Activated CD4-positive, alpha-beta memory T cell treated with anti-CD3 and anti-CD28 coated beads, Interleukin-2, amount 10 ng/mL, durations not matched to agents 7 days and 5 days (primary cell): ENCODE measurements at places on chromosomes 5 and 9. TPM values are rescaled to one million over a fixed set of nuclear protein-coding genes. Genes with fewer than 3 reads are reported as not detected.

The CDKN2B-AS1 gene
- 2.6 TPM for total RNA-seq

The MEIKIN gene
- total RNA-seq, result 2.2 TPM

GRCh38 chr5:1187234-1187949, 14.0 kb upstream of the SLC6A19 start:
- H3K27me3 ChIP-seq, result peaks cover 2% of the 10 kb centered on the region
- no peaks in the 10 kb centered on the region for H3K36me3 ChIP-seq
- no peak overlapping the region for H3K4me3 ChIP-seq
- no peak overlapping the region for H3K27ac ChIP-seq
- no peak for DNase-seq

DNA sequence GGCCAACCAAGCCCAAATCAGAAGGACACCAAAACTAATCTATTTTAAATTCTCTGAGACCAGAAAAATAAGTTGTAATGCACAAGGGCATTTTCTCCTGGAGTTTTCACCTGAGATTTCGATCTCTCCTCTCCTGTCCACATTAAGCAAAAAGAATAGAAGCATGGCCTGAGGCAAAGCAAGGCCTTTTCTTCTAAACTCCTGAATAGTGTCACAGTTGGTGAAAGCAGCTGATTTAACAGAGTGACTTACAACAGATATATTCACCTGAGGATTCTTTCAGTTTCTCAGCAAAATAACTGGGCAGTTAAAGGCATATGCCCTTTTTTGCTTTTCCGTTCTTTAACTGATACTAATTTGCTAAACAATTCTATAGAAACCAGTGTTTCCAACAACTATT, 547.7 kb downstream of the EFNA5 start:
- H3K4me1 ChIP-seq, result no peaks in the 10 kb centered on the region
- no peaks in the 10 kb centered on the region for H3K36me3 ChIP-seq
- no peak for DNase-seq
- H3K27me3 ChIP-seq, result no peaks in the 10 kb centered on the region

The GFI1B gene
- not detected for total RNA-seq

DNA sequence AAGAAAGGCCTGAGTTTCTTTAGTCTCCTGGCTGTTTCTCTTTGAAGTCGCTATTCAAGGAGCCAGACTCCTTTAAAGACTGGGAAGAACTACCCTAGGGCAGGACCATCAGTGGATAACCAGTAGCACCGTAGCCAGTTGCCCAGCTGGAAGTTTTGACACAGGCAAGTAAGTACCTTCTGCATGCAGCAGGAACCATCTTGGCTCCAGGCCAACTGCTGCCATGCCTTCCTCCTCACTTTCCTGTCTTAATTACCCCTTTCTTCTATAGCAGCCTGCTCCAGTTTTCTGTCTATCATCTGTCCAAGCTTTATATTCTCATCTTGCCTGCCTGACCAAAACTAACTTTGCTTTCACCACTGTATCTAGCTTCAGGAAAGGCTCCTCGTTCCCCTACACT, 149.7 kb upstream of the SV2C start:
- H3K27ac ChIP-seq, result no peak overlapping the region
- H3K27me3 ChIP-seq, result peaks cover 18% of the 10 kb centered on the region
- no peak overlapping the region for H3K4me3 ChIP-seq
- no peak for DNase-seq

- H3K36me3 ChIP-seq, result peaks cover 88% of the 10 kb centered on the region
- no peak overlapping the region for H3K4me3 ChIP-seq
- no peak for DNase-seq
- H3K27me3 ChIP-seq, result no peaks in the 10 kb centered on the region
These were observed 33.6 kb downstream of the RAB14 start for GRCh38 chr9:121168052-121168451.

GRCh38 chr5:145666591-145666990, 168.6 kb downstream of the PRELID2 start:
- H3K4me3 ChIP-seq, result no peak overlapping the region
- H3K4me1 ChIP-seq, result no peaks in the 10 kb centered on the region
- no peak for DNase-seq
- no peak overlapping the region for H3K27ac ChIP-seq
- H3K36me3 ChIP-seq, result no peaks in the 10 kb centered on the region

DNA sequence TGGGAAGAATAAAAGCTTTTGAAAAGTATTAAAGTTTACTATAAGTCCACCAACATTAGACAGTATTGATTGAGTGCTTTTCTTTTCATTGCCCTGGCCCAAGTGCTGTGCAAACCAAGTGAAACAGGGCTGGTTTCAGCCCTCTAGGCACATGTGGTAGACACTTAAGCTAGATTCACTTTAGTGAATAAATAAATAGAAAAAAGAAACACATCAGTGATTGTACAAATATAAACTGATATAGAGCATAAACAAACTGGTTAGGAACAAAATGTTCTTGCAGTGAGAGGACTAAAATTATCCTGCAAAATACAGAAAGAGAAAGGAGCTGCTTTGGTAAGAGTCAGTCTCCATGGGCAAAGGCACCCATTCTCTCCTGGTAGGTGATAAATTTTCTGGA, 29.7 kb downstream of the ACTBL2 start:
- no peaks in the 10 kb centered on the region for H3K36me3 ChIP-seq
- peaks cover 2% of the 10 kb centered on the region for H3K27me3 ChIP-seq
- no peaks in the 10 kb centered on the region for H3K4me1 ChIP-seq
- DNase-seq, result no peak
- H3K4me3 ChIP-seq, result no peak overlapping the region

GRCh38 chr5:35415309-35415708, 185.0 kb upstream of the PRLR start:
- no peaks in the 10 kb centered on the region for H3K36me3 ChIP-seq
- DNase-seq, result no peak
- no peaks in the 10 kb centered on the region for H3K27me3 ChIP-seq

GRCh38 chr9:127568971-127569885, 42.8 kb upstream of the STXBP1 start:
- no peaks in the 10 kb centered on the region for H3K27me3 ChIP-seq
- peak overlapping the region; percentile 96 for H3K27ac ChIP-seq
- peak overlapping the region; percentile 87 for H3K4me3 ChIP-seq

DNA sequence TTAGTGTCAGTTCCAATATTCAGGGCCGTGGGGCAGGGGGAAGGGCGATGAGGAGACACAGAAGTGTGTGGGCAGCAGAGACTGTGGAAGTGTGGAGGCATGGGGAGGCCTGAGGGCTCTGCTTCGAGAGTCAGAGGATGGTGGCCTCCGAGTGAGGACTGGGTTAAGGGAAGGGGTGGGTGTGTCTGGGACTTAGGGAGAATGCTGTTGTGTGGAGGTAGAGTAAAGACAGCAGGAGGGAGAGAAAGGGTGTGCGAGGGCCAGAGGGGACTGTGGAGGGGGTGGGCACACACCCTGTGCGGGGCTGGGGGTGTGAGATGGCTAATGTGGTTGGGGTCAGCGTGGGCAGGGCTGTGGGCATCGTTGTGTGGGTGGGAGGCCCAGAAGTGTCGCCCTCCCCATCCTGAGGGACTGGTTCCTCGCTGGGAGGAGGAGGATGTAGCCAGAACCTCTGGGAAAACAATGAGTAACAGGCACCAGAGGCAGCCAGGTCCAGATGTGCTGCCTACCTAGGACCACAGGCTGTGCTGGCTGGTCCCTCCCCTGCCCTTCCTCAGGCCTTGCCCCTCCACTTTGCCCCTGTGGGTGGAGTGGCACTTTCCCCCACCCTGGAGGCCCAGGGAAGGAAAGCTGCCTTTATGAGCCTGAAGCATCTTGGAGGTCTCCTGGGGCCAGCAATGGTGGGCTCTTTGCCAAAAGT, 4.2 kb downstream of the USP20 start:
- H3K27ac ChIP-seq, result peak overlapping the region; percentile 71
- peaks cover 39% of the 10 kb centered on the region for H3K36me3 ChIP-seq
- no peak for DNase-seq
- H3K4me1 ChIP-seq, result peaks cover 56% of the 10 kb centered on the region
- no peaks in the 10 kb centered on the region for H3K27me3 ChIP-seq

GRCh38 chr9:109937861-109938453, 158.0 kb downstream of the PALM2AKAP2 start:
- peaks cover 24% of the 10 kb centered on the region for H3K4me1 ChIP-seq
- no peak overlapping the region for H3K4me3 ChIP-seq
- DNase-seq, result no peak
- peaks cover 7% of the 10 kb centered on the region for H3K36me3 ChIP-seq
- H3K27me3 ChIP-seq, result no peaks in the 10 kb centered on the region
